ENCODE measurements at places on chromosomes 3 and 15. TPM values are rescaled to one million over a fixed set of nuclear protein-coding genes. Genes with fewer than 3 reads are reported as not detected.

MITF gene
- 6.6 TPM for polyA plus RNA-seq

CLDN16 gene
- 0.37 TPM for polyA plus RNA-seq

CDAN1 gene
- polyA plus RNA-seq: 13.2 TPM

FBXL22 gene
- polyA plus RNA-seq: 12.2 TPM

DOCK3 gene
- 0.32 TPM for polyA plus RNA-seq

ANKRD63 gene
- polyA plus RNA-seq: not detected

MAGI1 gene
- polyA plus RNA-seq: 17.3 TPM

ADAMTS7 gene
- 17.1 TPM for polyA plus RNA-seq

OR4M2 gene
- polyA plus RNA-seq: not detected

PDIA3 gene
- polyA plus RNA-seq: 199 TPM

HCN4 gene
- polyA plus RNA-seq: 0.07 TPM

MYO5C gene
- polyA plus RNA-seq: 8.0 TPM

MESP2 gene
- not detected for polyA plus RNA-seq

Data from muscle of arm (tissue), 14 donors.